AG20443 (cell line): ENCODE measurements at places on chromosomes 7 and 10.

DNA sequence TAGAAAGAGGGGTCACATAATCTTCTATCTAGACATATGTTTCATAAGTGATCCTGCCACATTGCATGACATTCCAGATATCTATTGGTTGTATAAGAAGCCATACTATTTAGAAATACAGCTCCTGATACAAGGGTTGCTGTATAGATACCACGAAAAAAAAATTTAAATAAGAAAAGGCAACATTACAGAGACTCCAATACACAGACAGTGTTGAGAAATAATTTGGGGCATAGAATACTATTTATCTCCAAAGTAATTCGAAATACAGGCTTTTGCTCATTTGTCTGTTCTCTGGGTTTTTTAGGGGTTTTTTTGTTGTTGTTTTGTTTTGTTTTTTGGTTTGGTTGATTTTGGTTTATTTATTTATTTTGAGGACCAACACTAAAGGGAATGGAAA lies 2.6 kb downstream of the IFIT2 start:
- DNase-seq: no peak

DNA sequence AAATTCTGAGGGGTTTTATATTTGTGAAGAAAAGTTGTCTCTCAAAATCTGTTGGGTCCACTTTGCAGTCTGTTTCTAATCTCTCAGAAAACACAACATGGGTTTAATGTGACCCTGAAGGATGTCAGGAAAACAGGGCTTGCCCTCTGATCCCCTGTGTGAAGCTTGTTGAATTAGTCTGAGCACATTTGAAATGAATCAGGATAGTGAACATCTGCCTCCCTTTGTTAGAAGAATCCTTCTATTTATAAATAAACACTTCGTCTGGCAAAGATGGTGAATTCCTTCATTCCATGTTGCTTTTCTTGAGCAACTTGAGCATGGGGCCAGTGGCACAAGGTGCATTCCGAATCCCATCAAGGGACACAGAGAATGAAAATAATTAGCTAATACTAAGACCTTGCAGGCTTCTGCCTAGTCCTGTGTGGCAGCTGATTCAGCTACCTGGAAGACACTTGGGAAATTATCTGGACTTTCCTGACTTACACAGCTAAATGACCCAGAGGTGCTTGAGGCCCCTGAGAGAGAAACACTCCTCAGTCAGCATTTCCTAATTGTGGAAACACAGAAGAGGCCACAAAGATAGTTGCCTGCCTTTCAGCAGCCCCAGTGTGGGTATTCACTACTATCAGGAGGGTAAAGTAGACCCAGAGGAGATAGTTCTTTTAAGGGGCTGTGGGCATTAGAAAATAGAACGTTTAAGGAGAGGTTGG lies 305.5 kb downstream of the C7orf25 start:
- peak; percentile 65 for DNase-seq

- no peak for DNase-seq
Observed at GRCh38 chr7:92817398-92817797, 19.0 kb downstream of the CDK6 start.

GRCh38 chr10:24904824-24905223 lies 47.6 kb downstream of the PRTFDC1 start:
- no peak for DNase-seq

DNA sequence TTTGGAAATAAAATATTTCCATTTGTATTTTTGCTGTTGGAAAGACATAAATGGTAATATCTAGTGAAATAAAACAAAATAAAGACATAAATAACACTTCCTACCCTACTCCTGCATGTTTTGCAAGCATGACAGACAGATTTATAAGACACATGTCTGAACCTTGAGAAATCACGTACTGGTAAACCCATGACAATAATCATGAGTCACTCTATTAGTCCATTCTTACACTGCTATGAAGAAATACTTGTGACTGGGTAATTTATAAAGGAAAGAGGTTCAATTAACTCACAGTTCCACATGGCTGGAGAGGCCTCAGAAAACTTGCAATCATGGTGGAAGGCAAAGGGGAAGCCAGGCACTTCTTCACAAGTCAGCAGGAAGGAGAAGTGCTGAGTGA lies 942.2 kb downstream of the REEP3 start:
- DNase-seq: no peak
